ENCODE measurements at places on chromosomes 16 and 17.

DNA sequence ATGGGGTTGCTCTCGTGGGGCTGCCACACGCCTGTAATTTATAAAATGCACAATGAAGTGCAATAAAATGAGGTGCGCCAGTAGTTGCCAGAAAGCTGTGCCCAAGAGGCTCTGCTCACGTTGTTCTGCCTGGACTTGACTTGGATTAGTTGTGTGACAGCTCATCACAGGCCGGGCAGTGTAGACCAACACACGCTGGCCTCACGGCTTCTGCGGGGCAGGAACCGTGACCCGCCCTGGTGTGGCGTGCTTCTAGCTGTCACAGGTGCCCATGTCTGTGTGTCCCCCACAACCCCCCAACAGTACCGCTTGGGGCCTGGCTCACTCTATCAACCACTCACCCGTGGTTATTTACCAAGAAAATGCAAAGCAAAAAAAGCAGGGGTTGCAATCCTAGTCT lies 112.2 kb upstream of the ZNF750 start:
- no peak for DNase-seq

DNA sequence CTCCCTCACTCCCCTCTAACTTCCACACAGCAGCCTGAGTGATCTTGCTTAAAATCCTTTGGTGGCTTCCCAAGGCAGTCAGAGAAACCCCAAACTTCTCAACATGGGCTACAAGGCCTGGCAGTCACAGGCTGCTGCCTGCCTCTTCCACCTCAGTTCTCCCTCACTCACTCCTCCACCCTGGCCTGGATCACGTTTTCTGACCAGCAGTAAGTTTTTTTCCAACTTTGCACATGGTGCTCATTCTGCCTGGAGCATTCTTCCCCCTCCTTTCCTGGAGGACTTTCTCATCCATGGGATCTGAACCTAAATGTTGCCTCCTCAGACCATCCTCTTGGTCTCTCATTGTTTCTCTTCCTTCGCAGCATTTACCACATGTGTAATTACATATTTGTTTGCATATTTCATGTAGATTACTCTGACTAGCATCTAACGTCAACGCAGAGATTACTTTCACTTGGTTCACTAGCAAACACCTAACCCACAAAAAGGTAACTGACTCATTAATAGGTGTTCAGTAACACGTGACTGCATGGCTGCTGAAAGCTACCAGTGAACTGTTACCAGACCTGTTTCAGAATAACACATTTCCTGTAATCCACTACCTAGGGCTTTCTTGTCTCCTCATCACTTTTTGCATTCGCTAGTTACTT lies 17.1 kb downstream of the GNA13 start:
- no peak for DNase-seq

- DNase-seq, result no peak
These were observed 3.1 kb upstream of the HOXB2 start for GRCh38 chr17:48547808-48548522.

- no peak for DNase-seq
These were observed at the start of gene CD300H for GRCh38 chr17:74567397-74567796. CD300H (minus strand) TSS chr17:74567509.

DNA sequence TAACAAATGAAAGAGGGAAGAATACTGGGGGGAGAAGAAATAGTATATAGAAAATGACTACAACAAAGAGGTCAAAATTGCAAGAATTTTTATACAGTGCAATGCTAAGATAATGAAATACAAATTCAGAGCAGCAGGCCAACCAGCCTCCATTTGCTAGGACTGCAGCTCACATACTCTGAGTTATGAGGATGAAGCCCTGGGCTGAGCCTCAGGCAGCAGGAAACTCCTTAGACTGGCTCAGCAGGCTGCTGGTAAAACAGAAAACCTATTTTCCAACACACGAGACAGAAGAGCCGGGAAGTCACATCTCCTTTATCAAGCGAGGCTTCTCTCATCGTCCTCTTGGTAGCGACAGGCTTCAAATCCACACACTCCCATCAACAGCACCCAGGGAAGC lies 296.5 kb downstream of the SLC39A11 start:
- DNase-seq, result no peak

GRCh38 chr16:13238182-13238581 lies 336.8 kb downstream of the SHISA9 start:
- DNase-seq, result no peak

GRCh38 chr16:12323007-12323758 lies 346.6 kb downstream of the SNX29 start:
- DNase-seq, result no peak
